ENCODE measurements at places on chromosomes 7 and 10.

DNA sequence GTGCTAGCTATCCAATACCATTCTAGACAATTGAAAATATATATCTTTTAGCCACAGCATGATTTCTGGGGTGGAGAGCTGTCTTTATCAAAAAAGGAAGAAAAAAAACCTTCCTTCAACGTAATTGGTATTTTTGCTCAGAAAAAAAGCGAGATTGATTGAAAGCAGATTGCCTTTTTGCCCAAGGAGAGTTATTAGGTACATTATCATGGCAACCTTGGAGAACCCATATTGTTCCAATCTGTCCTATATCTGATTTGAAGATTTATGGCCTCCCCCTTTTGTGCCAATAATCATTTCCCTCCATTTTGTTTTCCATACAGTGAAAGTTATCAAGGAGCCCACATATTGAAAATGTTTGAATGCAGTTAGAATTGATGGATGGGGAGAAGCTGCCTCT lies 544.5 kb downstream of the KCNMA1 start:
- DNase-seq, result no peak

GRCh38 chr7:36348256-36348655 lies 41.4 kb upstream of the ANLN start:
- DNase-seq, result no peak

GRCh38 chr10:34956756-34957155 lies 133.4 kb downstream of the CUL2 start:
- DNase-seq, result no peak

DNA sequence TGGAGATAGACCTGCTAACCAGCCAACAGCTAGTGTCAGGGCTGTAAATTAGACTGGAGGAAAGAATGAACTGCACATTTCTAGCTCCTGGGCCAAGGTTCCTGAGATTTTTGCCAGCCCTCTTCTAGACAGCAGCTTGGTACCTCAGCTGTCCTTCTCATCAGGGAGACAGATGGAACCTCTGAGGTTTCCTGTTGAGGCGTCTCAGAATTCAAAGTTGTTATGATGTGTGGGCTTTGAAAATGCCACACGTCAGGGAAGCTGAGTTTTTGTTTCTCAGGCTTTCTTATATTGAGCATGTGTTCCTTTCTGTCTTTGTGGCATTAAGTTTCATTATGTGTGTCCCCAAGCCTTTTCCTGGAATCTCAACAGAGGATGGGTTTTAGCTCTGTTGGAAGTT lies 736.6 kb downstream of the AUTS2 start:
- no peak for DNase-seq
